ENCODE measurements at places on chromosomes 1 and 21.
A peak's percentile ranks its signal among the peaks of the same experiment; 100 is the strongest.

GRCh38 chr1:237910834-237911233 is 20.1 kb upstream of the ZP4 start:
- no peak for DNase-seq

GRCh38 chr1:162541619-162542141 is 19.8 kb upstream of the UAP1 start:
- no peak for DNase-seq

DNA sequence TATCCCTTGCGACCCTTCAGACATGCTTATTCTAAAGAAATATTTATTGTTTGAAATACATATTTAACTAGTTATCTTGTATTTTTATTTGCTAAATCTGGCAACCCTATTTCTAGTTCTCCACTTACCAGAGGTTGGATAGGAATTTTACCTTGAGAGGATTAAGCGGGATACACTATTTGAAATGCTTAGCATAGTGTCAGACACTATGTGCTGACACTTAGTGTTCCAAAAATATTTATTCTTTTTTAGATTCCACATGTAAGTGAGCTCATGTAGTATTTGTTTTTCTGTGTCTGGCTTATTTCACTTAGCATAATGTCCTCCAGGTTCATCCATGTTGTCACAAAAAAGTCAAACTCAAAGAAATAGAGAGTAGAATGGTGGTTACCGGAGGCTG is 78.7 kb downstream of the NTMT2 start:
- DNase-seq, result no peak

GRCh38 chr1:230858918-230859729 is 9.2 kb downstream of the C1orf198 start:
- DNase-seq, result no peak

DNA sequence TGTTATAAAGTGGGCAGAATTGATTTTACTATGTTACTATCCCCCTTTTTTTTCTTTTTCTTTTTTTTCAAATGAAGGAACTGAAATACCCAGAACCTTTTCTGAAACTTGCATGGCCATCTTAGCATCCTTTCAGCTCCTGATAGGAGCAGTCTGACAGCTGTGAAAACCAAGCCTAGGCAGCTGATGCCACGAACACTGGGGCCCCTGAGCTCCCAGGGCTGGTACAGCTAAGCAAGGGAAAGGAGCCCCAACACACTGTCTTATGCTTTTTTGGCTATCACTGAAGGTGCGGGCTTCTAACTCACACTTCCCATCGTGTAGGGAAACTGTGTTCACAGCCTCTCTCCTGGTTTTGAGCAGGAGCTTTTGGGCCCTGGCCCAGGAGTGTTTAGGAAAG is 23.0 kb upstream of the CAMK1G start:
- DNase-seq, result no peak

DNA sequence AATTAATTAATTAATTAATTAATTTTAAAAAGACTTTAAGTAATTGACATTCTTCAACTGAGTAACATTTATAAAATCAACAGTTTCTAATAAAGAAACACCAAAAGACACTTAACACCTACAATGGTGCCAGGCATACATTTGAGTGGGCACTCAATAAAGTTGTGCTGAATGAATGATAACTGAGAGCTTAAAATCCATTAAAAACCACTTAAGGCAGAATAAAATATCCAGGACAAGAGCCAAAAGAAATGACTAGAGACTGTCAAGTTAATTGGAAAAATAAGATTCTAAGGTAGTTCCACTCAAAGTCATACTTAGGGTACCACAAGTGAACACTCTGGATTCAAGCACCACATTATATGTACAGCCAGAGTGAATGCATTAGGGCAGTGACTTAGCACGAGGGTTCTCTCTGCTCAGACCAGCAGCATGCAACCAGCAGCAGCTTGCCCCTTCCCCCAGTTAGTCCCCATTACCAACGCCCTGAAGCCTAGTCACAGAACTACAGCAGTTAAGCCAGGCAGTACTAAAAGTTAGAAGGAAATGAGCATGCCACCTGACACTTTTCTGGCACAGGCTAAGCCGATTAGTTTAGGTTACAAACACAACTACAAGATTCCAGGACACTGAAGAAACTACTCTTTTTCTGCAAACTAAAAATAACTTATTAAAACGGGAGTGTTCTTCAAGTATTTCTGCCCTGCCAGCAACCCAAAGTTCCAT is 46.5 kb downstream of the LUZP1 start:
- no peak for DNase-seq

- no peak for DNase-seq
These were observed 176.2 kb downstream of the PGBD5 start for GRCh38 chr1:230249695-230250480.

DNA sequence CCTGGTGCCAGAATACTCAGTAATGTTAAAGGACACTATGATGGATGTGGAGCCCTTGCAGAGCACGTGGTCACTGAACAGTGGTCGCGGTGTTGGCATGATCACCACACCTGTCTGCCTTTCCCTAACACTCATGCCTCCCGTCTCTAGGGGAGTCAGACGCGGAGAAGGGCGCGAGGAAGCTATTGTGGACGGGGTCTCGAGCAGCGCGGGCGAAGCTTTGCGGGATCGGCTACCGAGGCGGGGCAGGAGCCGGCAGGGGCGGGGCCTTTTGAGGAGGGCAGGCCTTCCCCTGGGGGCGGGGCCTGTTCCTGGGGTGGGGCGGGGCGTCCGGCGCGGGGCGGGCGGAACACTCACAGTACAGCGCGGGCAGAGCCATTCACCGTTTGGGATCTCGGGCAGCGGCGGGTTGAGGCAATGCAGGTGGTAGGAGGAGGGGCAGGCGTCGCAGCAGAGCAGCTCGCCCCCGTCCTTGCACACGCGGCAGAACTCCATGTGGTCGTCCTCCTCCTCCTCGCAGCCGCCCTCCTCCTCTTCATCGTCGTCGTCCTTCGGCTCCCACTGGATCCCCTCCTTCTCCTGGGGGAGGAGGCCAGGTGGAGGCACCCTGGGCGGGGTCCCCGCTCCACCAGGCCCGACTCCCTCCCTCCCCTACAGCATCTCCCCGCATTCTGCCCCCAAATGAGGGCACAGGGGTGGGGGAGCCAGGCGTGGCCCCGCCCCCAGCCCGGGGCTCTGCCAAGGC is 31.5 kb downstream of the CHD5 start:
- peak; percentile 57 for DNase-seq

DNA sequence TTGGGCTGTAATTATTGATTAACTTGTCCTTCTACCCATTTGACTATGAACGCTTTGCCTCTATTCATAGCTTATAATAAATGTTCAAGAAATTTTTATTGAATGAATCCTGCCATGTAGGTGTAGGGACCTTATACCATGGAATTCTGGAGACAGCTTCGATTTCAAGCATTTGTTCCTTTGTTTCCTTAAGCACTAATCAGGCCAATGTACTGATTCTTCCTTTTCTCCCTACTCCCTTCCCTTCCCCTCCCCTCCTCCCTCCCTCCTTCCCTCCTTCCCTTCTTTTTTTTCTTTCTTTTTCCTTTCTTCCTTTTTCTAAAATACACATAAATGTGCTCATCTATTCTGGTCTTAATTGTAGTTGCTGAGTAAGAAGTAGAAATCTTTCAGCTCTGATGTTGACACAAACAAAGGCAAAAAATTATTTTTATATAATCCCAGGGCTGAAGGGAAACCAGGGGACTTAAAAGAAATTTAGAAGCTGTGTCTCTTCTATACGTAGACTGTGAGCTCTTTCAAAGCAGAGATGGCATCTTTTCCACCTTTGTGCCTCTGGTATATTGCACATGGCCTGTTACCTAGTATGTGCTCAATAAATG is 24.9 kb upstream of the DNM3 start:
- DNase-seq, result no peak

- DNase-seq, result no peak
These were observed 61.8 kb upstream of the CD1D start for GRCh38 chr1:158118713-158119402.

- no peak for DNase-seq
These were observed 181.2 kb upstream of the ESRRG start for GRCh38 chr1:216904471-216904870.

- DNase-seq, result no peak
These were observed 66.1 kb downstream of the HTR6 start for GRCh38 chr1:19730793-19731192.

DNA sequence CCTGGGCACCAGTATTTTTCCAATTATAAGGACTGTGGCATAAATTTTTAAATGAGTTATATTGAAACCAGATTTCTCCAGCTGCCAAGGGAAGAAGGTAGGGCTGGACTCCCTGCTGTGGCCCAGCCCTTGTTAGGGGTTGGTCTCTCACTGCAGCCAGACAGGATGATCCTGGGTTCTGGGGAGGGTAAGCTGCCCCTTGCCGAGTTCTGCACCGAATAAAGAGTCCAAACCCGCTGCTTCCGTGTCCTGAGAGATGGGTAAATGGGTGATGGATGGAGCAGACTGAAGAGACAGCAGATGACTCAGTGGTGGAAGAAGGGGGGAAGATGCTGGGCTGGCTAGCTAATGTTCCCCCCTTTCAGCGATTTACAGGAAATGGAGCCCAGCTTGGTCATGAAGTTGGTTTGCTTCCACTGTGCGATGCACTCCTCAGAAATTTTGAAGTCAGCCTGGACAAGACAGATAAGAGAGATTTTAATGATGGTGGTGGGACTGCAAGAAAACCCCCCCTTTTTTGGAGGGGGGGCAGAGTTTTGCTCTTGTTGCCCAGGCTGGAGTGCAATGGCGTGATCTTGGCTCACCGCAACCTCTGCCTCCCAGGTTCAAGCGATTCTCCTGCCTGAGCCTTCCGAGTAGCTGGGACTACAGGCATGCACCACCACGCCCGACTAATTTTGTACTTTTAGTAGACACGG is 41.4 kb downstream of the YARS1 start:
- DNase-seq, result no peak

DNA sequence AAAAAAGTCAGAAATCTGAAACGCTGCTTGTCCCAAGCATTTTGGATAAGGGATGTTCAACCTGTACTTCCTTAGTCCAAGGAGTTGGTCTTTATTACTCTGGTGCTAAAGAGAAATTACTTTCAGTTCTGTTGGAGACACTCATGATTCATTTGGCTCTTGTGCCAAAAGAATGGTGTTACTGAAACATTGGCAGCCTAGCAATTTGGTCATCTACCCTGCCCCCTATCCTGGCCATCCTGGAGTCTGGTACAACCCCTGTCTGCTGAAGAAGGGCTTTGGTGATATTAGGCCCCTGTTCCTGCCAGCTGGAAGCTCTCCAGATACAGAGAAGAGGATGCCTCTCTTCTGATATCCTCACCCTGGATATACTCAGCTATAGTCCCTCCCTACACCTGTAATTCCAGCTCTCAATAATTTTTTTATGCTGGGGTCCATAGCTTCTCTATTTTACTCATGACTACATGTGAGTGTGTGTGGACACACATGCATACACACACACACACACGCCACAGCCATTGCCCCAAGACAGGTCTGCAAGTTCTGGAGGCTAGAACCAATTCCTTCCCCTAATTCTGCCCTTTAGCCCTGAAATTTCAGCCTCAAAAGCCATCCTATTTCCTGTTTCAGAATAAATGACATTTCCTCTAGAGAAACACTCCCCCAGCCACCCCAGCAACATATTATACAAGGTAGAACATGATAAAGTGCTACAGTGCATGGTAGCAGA is 40.0 kb downstream of the LHX8 start:
- DNase-seq, result no peak

DNA sequence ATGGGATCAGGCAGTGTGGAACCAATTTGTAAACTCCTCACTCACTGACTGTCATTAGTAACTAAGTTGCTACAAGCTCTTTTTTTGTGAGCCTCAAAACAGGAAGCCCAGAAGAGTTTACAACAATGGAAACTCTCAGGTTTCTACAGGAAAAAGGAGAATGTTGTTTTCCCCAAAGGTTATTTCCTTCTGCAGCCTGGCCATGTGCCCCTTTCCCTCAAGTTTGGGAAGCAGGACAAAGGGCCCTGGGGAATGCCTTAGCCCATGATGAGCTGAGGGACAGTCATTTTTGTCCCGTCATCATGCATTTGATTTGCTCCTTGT is 395.9 kb downstream of the KIF26B start:
- DNase-seq, result no peak

DNA sequence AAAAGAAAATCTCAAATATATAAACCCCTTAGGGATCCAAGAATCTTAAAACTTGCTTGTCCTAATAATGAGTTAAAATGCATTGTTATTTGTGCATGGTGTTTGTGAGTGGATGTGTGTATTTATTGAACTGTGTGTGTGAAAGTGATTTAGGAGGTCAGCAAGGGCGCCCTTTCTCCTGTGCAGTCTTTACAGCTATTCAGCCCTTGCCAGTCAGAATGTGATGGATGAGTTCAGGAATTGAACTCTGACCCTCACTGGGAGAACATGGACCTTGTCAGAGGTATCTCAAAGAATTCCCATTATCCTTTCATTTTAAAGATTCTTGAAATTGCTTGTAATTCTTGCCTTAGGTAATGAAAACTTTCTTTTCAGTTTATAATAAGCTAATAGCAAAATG is 493.0 kb upstream of the ADGRL4 start:
- DNase-seq, result no peak

DNA sequence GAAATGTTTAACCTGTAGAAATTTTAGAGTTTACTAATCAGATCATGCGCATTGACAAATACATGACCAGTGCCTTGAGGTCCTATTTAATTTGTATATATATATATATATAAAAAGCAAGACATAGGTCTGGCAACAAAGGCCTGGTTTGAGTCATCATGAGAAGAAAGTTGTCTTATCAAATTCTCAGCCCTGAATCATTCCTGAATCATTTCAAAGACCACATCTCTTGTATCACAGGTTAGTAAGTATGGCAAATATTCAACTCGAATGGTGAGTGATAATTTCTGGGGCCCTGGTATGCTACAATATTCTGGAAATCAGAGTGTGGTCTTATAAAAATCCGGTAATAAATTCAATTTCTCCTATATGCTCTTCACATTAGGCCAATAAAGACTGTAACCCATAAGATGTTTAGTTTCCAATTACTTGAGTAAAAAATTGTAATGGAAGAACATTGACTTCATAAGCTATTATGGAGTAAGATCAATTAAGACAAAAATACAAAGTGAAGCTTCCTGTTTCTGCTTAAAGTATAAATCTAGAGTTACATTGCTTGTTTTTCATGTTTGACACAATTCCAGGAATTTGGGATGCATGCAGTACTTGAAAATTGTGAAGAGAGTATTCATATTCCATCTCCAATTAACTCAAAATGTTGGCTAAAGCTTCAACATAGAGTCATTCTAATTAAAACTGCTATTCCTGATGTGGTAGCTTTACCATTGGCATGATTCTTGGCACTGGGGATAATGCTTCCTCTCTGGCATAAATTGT is 309.4 kb downstream of the BRINP3 start:
- DNase-seq, result no peak

DNA sequence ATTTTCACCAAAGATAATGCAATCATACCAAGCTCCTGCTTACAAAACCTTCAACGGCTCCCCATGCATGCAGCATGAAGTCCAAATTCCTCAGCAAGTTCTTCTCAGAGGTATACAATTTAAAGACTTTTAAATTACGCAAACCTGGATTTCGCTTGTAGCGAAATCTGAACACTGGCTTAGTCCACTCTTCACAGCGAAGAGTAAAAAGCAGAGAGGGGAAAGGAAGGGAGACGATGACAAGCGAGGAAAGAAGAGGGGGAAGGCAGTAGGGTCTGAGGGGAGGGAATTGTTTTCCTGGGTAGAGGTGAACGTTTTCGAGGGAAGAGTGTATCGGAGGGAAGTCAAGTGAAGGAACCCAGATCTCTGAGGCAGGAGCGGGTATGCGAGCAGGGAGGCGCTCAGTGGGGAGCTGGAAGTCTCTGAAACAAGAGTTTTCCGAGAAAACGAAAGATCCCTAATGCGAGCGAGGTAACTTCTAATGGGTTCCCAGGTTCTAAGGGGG is 790 bp downstream of the TESK2 start:
- no peak for DNase-seq

GRCh38 chr1:147384804-147385203 is 142.3 kb downstream of the CHD1L start:
- DNase-seq, result no peak
